ENCODE measurements at places on chromosomes 5 and 9.

- no peak for DNase-seq
These were observed 30.6 kb downstream of the MAP1B start for GRCh38 chr5:72137826-72138409.

DNA sequence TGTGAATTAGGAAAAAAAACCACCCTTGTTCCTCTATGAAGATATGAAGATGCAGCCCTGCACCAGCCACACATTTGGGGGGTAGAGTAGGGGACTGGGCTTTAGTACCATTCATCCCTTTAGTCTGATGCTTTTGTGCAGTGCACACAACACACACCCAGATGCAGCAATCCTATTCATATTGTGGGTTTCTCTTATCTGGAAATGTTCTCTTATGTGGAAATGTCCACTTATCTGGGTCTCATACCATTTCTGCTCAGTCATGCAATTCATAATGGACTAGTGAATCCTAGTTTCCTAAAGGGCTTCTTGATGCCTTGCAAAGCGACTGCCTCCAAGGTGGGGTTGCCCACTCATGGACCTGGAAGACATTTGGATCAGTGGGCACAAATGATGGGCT, 47.8 kb downstream of the C9orf152 start:
- no peak for DNase-seq

DNA sequence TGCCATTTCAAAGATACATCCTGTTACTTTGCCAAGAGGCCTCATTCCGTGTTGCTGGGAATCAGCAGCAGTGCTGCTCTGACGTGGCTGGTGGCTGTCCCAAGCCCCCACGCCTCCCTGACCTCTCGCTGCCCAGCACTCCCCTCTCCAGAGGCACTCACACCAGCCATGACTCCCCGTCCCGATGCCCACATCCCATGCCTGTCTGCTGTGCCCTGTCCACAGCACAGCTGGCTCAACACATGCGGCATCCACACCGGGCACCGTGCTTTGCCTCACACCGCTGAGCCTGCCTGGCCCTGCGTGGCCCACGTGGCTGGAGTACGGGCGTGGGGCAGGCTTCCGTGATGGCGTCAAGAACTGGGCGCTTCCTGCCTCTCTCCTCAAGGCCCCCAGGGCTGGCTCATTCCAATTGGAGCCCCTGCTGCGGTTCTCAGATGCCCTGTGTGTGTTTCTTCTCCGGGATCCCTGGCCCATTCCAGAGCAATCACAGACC, 7.8 kb upstream of the LCN1 start:
- no peak for DNase-seq

- DNase-seq, result no peak
These were observed 13.1 kb upstream of the IFNA14 start for GRCh38 chr9:21252721-21253547.

DNA sequence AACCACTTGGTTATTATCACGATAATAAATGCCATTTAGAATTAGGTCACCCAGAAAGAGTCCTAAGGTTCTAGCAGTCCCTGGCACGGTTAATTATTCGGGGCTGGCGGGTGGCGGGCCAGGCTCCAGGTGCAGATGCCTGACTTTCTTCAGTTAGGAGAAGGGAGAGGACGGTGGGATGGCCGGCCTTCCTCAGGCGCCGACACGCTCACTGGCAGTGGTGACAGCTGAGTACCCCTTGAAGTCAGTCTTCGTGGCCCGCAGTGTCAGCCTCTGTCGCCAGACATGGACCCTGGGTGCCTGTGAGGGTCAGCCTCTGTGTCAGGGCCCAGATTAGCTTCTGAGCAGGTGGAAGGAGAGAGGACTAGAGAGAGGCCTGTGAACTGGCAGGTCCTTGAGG, 21.1 kb upstream of the EXOC3 start:
- DNase-seq, result no peak

- DNase-seq, result no peak
These were observed 242.2 kb downstream of the PJA2 start for GRCh38 chr5:109167586-109167985.

DNA sequence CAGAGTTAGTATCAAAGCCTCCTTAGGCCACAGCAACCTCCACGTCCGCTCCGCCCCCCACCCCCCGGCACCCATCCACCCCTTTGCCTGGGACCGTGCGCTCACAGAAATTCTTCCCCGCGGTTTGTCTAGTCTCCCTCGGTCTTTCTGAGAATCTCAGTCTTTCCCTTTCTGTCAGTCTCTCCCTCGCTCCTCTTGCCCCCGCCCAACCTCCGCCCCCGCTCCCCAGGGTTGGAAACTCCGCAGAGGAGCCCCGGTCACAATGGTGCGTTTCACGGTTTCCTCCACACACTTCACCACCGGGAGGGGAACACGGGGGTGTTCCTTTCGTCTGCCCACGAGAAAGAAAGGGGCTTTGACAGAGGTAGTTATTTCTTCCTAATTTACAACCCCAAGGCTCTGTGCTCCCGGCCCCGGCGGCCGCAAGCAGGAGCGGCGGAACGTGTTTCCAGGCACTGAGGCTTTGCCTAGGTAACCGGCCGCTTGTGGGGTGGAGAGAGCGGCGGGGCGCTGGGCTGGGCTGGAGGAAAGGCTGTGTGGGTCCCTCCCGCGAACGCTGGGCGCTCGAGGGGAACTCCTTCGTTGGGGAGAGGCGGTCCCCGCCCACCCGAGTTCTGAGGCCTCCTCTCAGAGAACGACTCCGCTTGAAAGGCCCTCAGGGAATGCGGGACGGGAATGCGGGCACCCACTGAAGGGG, 2.1 kb downstream of the NR4A3 start:
- DNase-seq, result peak; percentile 69

- peak; percentile 29 for DNase-seq
These were observed 809 bp downstream of the SLC44A1 start for GRCh38 chr9:105245029-105245890.

- DNase-seq, result no peak
These were observed 22.5 kb downstream of the ARHGEF28 start for GRCh38 chr5:73648515-73648914.

GRCh38 chr5:10493884-10494283, 52.2 kb downstream of the ROPN1L start:
- no peak for DNase-seq

DNA sequence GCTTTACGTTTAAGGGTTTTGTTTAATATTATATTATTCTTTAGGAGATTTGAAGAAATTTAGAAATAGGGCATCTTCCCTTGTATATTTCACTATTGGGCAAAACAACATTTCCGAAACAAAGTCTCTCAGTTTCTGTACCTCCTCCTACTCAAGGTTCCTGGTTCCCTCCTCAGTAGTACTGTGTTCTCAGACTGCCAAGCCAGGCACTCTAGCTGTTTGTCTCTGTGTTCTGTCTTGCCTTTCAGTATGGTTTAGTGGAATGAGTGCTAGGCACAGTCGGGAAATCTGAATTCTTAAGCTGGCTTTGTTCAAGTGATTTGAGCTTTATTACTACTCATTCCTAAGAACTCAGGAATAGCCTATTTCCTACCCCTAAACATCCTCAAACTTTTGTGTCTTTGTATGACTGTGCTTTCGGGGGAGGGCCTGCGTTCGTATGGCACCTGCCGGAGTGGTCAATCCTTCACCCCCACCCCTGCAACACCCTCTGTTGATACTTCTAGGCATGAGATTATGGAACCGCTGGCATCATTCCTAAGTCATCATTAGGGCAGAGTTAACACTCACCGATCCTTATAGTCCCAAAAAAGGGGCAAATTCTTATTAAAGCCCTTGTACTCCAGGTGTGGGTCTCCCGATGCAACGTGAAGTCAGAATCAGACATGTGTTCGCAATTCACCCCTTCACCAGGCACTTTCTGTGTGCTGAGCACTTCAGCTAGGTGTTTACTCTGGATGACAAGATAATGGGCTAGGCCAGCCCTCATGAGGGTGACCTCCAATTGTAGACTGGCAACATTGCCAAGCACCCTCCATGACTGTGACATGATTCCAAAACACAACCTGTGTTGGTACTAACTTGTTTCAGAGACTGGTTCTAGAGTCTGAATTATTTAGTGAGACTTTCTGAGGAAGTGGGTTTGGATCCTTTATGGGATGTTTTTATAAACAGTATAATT, 24.5 kb downstream of the SNX18 start:
- no peak for DNase-seq

- no peak for DNase-seq
These were observed 189.7 kb downstream of the DAB2IP start for GRCh38 chr9:121840838-121841760.

DNA sequence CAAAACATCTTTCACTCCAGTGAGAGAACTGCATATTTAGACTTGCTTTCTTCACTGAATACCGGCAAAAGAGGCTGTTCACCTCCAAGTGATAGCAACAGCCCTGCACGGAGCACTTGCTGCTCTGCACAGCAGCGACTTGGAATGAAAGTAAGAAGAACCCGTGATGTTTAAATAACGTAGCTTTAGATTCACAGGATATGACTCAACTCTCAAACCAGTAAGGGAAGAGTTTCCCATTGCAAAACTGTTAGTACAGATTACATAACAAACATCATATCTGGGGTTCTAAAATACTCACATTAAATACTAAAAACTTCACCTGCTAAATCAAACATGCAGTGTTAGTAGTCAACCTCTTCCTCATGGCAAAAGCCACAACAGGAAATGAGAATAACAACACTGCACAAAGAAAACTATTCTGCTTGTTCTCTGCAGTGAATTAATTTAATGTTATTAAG, 203.4 kb downstream of the MCTP1 start:
- DNase-seq, result no peak

GRCh38 chr5:157024208-157024959, 34.5 kb downstream of the HAVCR1 start:
- DNase-seq, result no peak

- no peak for DNase-seq
These were observed 180.9 kb downstream of the MED10 start for GRCh38 chr5:6197427-6197826.

All from 8988T (cell line).